ENCODE measurements at places on chromosomes 7 and 10. TPM values are rescaled to one million over a fixed set of nuclear protein-coding genes. Genes with fewer than 3 reads are reported as not detected.

DNA sequence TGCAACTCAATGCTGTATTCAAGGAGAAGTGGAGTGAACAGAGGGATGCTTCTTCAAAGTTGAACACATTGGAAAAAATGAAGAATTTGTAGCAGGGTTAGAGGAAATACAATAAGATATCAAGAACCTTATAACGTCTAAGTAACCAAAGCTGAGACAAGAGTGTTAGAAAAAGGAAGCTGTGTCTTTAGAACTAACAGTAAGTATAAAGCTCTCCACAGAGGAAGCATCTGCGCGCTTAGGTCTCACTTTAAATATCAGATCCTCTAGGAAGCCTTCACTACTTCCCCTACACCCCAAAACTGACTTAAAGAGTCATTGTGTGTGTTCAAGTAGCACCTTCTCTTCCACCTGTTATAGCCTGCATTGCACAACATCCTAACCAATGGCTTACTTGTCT lies 43.0 kb downstream of the CH25H start:
- H3K36me3 ChIP-seq = no peaks in the 10 kb centered on the region
- peak overlapping the region; percentile 67 for H3K4me3 ChIP-seq
- peak overlapping the region; percentile 78 for H3K27ac ChIP-seq
- DNase-seq = peak; percentile 58
- H3K4me1 ChIP-seq = peaks cover 22% of the 10 kb centered on the region

OLAH gene
- 0.09 TPM for polyA plus RNA-seq

FAM13C gene
- polyA plus RNA-seq = not detected

- no peaks in the 10 kb centered on the region for H3K4me1 ChIP-seq
- H3K36me3 ChIP-seq = no peaks in the 10 kb centered on the region
- no peak overlapping the region for H3K4me3 ChIP-seq
- H3K27me3 ChIP-seq = no peaks in the 10 kb centered on the region
- DNase-seq = no peak
- H3K27ac ChIP-seq = no peak overlapping the region
Measured at GRCh38 chr7:110646804-110647203, 444.1 kb upstream of the LRRN3 start.

FAM221A gene
- 1.4 TPM for polyA plus RNA-seq

TMEM270 gene
- not detected for polyA plus RNA-seq

DNA sequence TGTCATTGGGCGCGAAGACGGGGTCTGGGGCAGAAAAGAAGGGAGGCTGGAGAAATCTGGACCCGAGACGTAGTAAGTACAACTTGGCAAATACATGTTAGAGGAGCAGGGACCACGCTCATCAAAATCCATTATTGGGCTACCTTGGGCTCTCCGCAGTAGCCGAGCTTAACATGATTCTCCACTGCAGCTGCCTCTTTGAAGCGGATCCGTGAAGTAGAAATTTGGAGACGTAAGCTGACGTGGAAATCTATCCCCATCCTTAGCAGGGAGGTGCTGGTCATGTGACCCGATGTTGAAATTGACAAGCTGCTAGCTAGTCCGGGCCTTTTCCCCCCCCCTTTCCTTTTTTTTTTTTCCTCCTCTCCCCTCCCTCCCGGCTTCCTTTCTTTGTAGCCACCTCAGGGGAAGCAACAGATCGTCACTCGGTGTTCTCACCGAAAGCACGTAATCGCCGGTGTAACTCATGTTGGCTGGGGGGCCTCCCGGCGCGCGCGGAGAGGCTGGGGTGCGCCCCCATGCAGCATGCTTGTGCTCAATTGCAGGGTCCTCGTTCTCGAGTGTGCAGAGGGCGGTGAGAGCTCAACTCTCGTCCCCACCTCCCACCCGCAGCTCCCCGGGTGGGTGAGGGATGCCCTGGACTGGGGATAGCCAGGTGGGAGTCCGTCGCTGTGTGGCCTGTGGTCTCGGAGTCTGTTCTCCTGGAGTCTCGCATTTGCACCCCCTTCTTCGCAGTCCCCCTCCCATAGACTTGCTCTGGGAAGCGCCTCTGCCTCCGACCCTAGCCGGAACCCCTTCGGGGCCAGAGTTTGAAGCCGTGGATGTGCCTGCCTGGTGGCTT lies at the start of gene HOXA11:
HOXA11 (minus strand) TSS at position 220 of the 841 bp plus-strand sequence; CDS start at position 132, 88 bp downstream.
- H3K27me3 ChIP-seq = peaks cover 99% of the 10 kb centered on the region
- no peaks in the 10 kb centered on the region for H3K36me3 ChIP-seq
- peak; percentile 58 for DNase-seq
- H3K27ac ChIP-seq = no peak within 1 kb of the TSS
- H3K4me1 ChIP-seq = peaks cover 49% of the 10 kb centered on the region
- H3K4me3 ChIP-seq = peak within 1 kb of the TSS; percentile 20

GRCh38 chr7:93663561-93664299 lies 89.2 kb upstream of the CALCR start:
- H3K4me3 ChIP-seq = no peak overlapping the region
- no peak overlapping the region for H3K27ac ChIP-seq
- no peak for DNase-seq
- H3K4me1 ChIP-seq = no peaks in the 10 kb centered on the region
- no peaks in the 10 kb centered on the region for H3K27me3 ChIP-seq

- no peaks in the 10 kb centered on the region for H3K27me3 ChIP-seq
- H3K36me3 ChIP-seq = peaks cover 3% of the 10 kb centered on the region
- DNase-seq = no peak
Measured at GRCh38 chr7:47580175-47580706, 1.7 kb downstream of the TNS3 start.

GRCh38 chr10:47206449-47207280 lies 93.3 kb upstream of the GDF10 start:
- no peak overlapping the region for H3K27ac ChIP-seq
- H3K27me3 ChIP-seq = no peaks in the 10 kb centered on the region
- no peaks in the 10 kb centered on the region for H3K36me3 ChIP-seq

GRCh38 chr10:3866332-3866731 lies 81.3 kb upstream of the KLF6 start:
- no peaks in the 10 kb centered on the region for H3K4me1 ChIP-seq
- no peaks in the 10 kb centered on the region for H3K36me3 ChIP-seq
- no peak overlapping the region for H3K4me3 ChIP-seq
- DNase-seq = no peak

DNA sequence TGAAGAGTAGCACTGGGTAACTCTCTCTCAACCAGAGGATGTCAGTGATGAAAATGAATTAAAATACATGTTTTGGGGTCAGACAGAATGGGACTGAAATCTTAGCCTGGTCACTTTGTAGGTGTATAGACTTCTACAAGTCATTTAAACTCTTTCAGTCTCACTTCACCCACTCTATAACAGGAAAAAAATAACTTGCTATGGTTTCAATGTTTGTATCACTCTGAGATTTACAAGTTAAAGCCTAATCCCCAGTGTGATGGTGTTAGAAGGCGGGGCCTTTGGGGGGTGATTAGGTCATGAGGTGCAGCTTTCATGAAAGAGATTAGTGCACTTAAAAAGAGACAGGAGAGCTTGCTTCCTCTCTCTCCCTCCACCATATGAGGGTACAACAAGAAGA lies 134.8 kb downstream of the INHBA start:
- no peak for DNase-seq
- H3K36me3 ChIP-seq = no peaks in the 10 kb centered on the region
- H3K4me3 ChIP-seq = no peak overlapping the region

GRCh38 chr7:155576416-155576815 lies 30.1 kb upstream of the CNPY1 start:
- no peaks in the 10 kb centered on the region for H3K36me3 ChIP-seq
- no peak overlapping the region for H3K4me3 ChIP-seq
- H3K4me1 ChIP-seq = peaks cover 7% of the 10 kb centered on the region
- H3K27me3 ChIP-seq = no peaks in the 10 kb centered on the region

WIPF3 gene
- polyA plus RNA-seq = not detected

GRCh38 chr7:55996856-55997500 lies 32.6 kb downstream of the NIPSNAP2 start:
- H3K27me3 ChIP-seq = no peaks in the 10 kb centered on the region
- H3K27ac ChIP-seq = no peak overlapping the region
- no peak overlapping the region for H3K4me3 ChIP-seq
- H3K4me1 ChIP-seq = peaks cover 8% of the 10 kb centered on the region
- H3K36me3 ChIP-seq = peaks cover 68% of the 10 kb centered on the region

GRCh38 chr7:98875501-98875900 lies 2.8 kb upstream of the TRRAP start:
- peaks cover 19% of the 10 kb centered on the region for H3K4me1 ChIP-seq
- no peak overlapping the region for H3K4me3 ChIP-seq
- no peak for DNase-seq
- H3K36me3 ChIP-seq = no peaks in the 10 kb centered on the region
- no peak overlapping the region for H3K27ac ChIP-seq

TWNK gene
- polyA plus RNA-seq = 0.90 TPM

TMEM176B gene
- 30.6 TPM for polyA plus RNA-seq

EDRF1 gene
- 4.6 TPM for polyA plus RNA-seq

- no peaks in the 10 kb centered on the region for H3K27me3 ChIP-seq
- H3K4me3 ChIP-seq = peak overlapping the region; percentile 3
- H3K27ac ChIP-seq = peak overlapping the region; percentile 87
- peak; percentile 85 for DNase-seq
Measured at GRCh38 chr7:6395898-6396595, 51.7 kb downstream of the DAGLB start.

DNA sequence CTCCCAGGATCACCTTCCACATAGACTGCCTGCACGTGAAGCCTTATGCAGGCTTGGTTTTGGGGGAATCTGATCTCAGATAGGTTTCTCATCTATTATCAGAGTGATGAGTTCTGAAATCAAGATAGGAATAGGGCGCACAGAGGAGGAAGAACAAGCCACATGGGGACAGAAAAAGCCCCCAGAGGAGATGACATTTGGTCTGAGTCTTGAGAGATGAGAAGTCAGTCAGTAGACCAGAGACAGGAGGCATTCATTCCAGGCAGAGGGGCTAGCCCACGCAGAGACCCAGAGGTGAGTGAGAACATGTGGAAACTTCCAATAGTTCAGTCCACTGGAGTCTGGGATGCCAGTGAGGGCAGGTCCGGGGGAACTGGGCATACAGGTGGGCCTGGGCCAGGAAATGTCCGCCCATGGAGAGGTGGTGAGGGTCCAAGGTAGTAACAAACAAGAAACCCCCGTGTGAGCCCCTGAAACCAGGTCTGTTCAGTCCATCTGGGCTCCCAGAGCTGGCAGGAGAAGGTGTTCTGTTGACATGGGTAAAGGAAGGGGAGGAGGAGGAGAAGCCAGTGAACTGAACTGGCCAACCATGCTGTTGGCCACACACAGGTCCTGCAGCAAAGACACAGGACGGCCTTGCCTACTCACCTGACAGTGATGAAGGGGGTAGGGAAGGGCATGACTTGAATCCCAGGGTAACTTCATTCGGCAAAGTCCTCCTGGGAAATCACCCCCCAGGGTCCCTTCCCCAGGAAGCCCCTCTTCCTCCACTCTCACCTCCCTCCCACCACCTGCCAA lies 69.3 kb upstream of the SMNDC1 start:
- no peaks in the 10 kb centered on the region for H3K36me3 ChIP-seq
- no peak for DNase-seq
- H3K4me1 ChIP-seq = peaks cover 7% of the 10 kb centered on the region

GRCh38 chr10:11933577-11934223 lies 108.9 kb downstream of the UPF2 start:
- H3K27ac ChIP-seq = no peak overlapping the region
- H3K36me3 ChIP-seq = peaks cover 70% of the 10 kb centered on the region
- no peaks in the 10 kb centered on the region for H3K27me3 ChIP-seq
- H3K4me1 ChIP-seq = no peaks in the 10 kb centered on the region
- no peak for DNase-seq

DNA sequence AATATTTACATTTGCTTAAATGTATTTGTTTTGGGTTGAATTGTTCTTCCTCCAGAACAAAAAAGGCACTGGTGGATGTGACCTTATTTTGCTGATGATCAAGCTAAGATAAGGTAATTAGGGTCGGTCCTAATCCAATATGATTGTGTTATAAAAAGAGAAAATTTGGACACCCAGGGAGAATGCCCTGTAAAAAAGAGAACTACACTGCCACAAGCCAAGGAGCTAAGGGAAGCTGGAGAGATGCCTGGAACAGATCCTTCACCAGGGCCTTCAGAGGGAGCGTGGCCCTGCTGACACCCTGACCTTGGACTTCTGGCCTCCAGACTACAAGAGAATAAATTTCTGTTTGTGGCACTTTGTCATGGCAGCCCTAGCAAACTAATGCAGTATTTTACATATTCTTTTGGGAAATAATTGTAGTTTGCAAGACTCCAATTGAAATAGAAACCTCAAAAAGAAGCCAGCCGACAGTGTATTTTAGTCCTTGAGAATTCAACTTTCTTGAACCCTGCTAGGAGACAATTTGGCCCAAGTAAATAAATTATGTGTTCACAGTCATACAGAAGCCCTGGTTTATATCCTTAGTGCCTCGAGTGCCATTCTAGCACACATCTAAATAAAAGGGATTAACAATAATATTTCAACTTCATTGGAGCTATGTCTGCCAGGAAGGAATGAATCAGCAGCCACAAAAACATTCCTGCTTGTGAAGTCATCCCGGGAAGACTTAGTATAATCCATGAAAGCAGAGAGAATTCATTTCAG lies 164.6 kb downstream of the PKD1L1 start:
- no peaks in the 10 kb centered on the region for H3K36me3 ChIP-seq
- H3K4me1 ChIP-seq = peaks cover 4% of the 10 kb centered on the region
- no peak overlapping the region for H3K4me3 ChIP-seq
- no peaks in the 10 kb centered on the region for H3K27me3 ChIP-seq

GRCh38 chr10:88849234-88849633 lies 2.4 kb downstream of the ANKRD22 start:
- H3K27me3 ChIP-seq = no peaks in the 10 kb centered on the region
- peak overlapping the region; percentile 57 for H3K27ac ChIP-seq
- no peaks in the 10 kb centered on the region for H3K36me3 ChIP-seq
- H3K4me3 ChIP-seq = no peak overlapping the region

DNA sequence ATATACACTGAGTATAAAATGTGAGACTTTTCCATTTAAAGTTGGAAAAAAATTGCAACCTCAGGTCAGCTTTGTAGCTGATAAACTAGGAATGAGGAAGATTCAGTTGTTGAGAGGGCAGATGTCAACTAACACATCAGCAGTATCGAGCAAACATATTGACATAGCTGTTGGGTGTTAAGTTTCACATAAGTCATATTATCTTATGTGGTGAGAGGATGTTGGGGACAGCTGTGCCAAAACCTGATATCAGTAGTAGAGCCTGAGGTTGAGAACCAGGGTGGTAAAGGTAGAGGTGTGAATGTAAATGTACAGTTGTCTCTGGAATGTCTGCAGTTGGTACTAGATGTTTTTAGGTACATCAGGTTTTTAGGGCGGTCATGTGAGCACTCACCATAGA lies 5.0 kb downstream of the ZRANB1 start:
- DNase-seq = no peak
- H3K4me1 ChIP-seq = peaks cover 18% of the 10 kb centered on the region
- H3K4me3 ChIP-seq = no peak overlapping the region
- H3K27ac ChIP-seq = no peak overlapping the region
- H3K27me3 ChIP-seq = no peaks in the 10 kb centered on the region

SH2D4B gene
- polyA plus RNA-seq = not detected

TRIL gene
- not detected for polyA plus RNA-seq

GPRIN2 gene
- not detected for polyA plus RNA-seq

IL2RA gene
- 0.06 TPM for polyA plus RNA-seq

PHKG1 gene
- 1.1 TPM for polyA plus RNA-seq

GRCh38 chr7:77888998-77889397 lies 90.4 kb downstream of the PHTF2 start:
- no peak for DNase-seq
- H3K4me3 ChIP-seq = no peak overlapping the region
- no peaks in the 10 kb centered on the region for H3K4me1 ChIP-seq
- H3K36me3 ChIP-seq = no peaks in the 10 kb centered on the region
- H3K27me3 ChIP-seq = no peaks in the 10 kb centered on the region

All from CD14-positive monocyte (primary cell).